Bone marrow (tissue), 2 donors: ENCODE measurements at places on chromosomes 1 and 21.

GRCh38 chr1:46582972-46583371, 21.1 kb downstream of the MKNK1 start:
- DNase-seq: no peak

DNA sequence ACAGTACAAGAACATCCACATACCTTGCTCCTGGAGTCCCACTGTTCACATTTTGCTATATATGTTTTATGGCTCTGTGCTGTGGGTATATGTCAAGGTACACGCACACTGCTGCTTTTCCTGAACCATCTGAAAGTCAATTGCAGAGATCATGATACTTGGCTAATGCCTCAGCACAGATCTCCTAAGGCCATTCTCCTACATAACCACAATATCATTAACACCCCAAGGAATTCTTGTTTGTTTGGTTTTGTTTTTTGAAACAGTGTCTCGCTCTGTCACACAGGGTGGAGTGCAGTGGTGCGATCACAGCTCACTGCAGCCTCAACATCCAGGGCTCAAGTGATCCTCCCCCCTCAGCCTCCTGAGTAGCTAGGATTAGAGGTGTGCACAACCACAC, 16.0 kb downstream of the CTNNBIP1 start:
- no peak for DNase-seq

GRCh38 chr1:85273397-85273796, 3.0 kb downstream of the BCL10 start:
- DNase-seq: no peak

- DNase-seq: no peak
These were observed 36.5 kb upstream of the TENT5B start for GRCh38 chr1:27049100-27049499.

DNA sequence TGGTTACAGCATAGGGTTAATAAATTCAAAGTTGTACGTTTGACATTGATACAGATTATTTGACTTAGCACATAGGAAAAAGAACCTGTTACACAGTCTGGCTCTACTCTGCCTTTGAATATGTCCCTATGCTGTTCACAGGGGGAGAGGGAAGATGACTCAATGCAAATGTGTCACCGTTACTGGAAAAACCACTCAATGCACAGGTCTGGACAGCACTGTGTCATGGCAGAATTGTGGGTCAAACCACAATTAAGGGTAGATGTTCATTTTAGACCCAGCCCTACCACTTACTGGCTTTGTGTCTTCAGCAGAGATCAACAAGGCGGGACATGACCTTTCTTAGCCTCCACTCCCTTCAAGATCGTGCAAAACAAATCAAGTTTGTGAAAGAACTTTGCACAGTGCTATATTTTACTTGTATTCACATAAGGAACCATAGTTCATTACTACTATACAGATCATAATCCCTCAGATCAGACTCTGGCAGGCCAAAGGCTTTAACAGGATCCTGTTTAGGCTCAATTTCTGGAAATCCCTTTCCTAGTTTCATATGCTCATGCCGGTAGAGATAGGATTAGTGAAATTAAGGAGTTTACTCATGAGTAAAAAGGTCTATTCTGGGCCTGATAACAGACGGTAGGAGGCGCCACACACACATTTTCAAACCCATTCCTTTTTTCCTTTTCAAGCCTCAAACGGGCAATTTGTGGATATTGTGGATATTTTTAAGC, 22.1 kb downstream of the EIF2D start:
- no peak for DNase-seq

- no peak for DNase-seq
These were observed 39.0 kb upstream of the DENND1B start for GRCh38 chr1:197814306-197814705.
